Activated CD8-positive, alpha-beta memory T cell treated with anti-CD3 and anti-CD28 coated beads, Interleukin-2, amount 50 U/mL, for 48 hours (primary cell): ENCODE measurements at places on chromosomes 13 and 19.
A peak's percentile ranks its signal among the peaks of the same experiment; 100 is the strongest.

DNA sequence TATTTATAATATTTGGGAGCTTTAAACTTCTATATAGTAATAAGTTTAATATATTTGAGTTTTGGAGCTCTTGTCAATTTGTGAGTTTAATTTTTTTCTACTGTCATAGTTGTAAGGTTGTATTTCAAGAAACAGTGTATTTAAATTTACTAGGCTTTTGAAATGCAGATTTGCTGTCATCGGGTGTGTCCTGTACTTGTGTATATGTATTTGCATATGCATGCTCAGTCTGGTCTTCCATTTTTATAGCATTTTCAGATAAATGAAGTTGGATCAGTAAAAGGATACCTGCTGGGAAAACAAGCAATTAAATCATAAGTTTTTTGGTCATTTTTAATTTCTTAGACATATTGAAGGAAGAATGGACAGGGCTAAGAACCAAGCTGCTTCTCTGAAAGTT lies 33.1 kb downstream of the SLAIN1 start:
- no peak for DNase-seq

- peak; percentile 57 for DNase-seq
These were observed 830 bp downstream of the NEK5 start for GRCh38 chr13:52127783-52128702.

DNA sequence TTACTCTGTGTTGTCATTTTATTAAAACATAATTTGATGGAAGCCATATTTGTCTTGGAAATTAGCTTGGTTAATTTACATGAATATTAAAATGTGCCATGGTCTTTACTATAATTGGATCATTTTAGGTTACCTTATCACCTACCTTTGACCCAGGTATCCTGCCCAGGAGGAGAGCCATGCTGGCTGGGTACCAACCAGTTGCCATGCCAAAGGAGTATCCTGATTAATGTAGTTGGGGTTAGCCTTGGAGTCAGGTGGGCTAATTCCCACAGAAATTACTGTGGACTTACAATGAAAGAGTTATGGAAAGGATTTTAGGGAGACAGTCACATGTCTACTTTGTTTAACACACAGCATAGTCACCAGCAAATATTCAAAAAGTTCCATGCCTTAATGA lies 32.0 kb downstream of the NDFIP2 start:
- DNase-seq: no peak

GRCh38 chr19:47379381-47379938 lies 30.3 kb downstream of the DHX34 start:
- no peak for DNase-seq

- no peak for DNase-seq
These were observed 93.3 kb upstream of the SLC15A1 start for GRCh38 chr13:98845742-98846141.

GRCh38 chr13:73941752-73942151 lies 192.5 kb downstream of the KLF12 start:
- DNase-seq: no peak

DNA sequence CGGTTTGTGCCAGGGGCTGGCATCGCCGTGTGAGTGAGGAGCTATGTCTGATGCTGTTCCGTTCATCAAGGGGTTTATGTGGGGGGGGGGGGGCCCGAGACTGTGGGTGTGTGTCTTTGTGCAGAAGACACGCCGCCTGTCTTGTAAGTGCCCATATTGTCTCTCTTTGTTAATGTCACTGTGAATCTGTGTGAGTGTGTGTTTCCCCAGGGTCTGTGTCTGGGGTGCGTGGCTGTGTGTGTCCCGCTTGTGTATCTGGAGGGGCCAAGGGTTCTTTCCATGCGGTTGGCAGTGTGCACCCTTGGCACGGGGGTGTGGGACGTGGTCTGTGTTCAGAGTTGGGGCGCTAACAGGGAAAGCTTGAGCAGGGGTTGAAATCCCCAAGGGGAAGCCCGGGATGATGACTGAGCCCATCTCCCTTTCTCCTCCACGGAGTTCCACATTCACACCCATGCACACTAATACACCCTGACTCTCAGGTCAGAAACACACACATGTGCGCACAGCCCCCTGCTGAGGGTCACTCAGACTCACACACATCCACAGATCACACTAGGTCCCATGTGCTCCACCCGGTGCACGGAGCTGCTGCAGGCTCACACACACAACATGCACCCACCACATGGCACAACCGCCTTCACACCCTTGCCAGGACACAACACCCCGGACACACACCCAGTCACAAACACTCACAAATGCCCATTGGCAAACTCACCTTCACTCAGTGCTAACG lies 1.8 kb downstream of the NCAN start:
- no peak for DNase-seq

- no peak for DNase-seq
These were observed 1203.5 kb upstream of the PRR20A start for GRCh38 chr13:55937180-55937579.

DNA sequence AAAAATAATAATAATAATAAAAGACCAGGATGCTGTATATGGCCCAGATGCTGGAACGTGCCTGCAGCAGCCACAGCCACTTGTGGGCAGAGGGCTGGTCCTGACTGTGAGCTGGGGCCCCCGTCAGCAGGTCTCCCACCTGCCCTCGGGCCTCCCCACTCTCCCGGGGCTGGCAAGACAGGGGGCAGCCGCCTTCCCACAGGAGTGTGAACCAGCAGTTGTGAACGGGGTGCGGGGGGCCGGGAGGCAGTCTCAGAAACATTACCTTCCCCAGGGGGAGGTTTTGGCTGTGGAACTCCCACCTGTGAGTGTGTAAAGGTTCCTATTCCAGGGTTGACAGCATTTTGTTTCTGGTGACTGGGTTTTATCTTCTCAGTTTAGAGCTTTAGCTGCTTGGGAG lies 151.4 kb downstream of the KDM4B start:
- no peak for DNase-seq

GRCh38 chr13:61188057-61188456 lies 227.6 kb downstream of the PCDH20 start:
- DNase-seq: no peak

DNA sequence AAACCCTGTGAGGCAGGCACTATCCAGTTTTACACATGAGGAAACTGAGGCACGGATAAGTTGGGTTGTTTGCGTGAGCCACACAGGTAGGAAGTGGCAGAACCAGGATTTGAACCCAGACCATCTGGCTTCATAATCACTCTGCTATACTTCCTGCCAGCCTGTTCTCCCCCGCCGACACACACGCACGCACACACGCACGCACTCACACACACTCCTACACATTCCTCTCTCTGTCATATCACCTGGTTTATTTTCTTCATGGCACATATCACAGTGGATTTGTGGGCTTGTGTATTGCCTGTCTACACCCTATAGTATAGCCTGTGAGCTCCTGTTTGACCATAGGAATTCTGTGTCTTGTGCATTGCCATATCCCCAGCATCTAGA lies 140.0 kb downstream of the SIPA1L3 start:
- DNase-seq: no peak

DNA sequence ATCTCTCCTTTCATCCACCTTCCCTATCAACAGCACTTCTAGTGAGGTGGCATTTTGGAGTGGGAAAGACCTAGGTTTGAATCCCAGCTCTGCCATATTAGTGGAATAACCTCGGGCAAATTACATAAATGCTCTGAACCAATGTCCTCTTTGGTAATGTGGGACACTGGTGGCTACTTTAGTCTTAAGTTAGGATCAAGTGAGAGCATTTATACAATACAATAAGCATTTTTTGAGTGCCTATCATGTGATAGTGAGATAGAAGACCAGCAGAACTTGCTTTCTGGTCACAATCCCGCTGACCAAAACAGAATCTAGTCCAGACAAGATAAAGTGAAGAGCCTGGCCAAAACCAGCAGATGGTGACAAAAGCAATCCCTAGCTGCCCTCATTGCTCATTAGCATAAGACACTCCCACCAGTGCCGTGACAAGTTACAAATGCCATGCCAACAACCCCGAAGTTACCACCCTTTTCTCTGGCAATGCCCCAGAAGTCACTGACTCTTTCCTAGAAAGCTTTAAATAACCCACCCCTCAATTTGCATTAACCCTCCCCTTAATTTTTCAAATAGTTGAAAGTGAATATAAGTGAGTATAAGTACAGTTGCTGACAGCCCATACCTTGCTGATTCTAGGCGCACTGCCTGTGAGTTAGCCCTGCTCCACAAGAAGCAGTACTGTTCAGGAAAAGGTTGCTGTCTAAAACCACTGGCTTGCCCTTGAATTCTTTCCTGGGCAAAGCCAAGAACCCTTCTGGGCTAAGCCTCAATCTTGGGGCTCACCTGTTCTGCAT lies 28.9 kb upstream of the KPNA3 start:
- no peak for DNase-seq

- DNase-seq: no peak
These were observed 852.7 kb upstream of the KLHL1 start for GRCh38 chr13:70960841-70961443.

DNA sequence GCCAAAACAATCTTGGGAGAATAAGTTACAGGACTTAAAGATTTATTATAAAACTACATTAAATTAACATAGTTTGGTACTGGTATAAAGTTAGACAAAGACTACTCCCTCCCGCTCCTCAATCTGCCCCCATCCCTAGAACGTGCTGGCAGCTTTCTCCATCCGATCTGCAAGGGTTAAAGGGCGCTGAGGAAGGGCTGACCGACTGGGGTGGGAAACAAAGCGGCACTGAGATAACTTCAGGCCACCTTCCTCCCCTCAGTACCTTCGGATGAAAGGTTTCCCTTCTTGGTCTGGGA lies 790 bp upstream of the SUGT1 start:
- DNase-seq: no peak

DNA sequence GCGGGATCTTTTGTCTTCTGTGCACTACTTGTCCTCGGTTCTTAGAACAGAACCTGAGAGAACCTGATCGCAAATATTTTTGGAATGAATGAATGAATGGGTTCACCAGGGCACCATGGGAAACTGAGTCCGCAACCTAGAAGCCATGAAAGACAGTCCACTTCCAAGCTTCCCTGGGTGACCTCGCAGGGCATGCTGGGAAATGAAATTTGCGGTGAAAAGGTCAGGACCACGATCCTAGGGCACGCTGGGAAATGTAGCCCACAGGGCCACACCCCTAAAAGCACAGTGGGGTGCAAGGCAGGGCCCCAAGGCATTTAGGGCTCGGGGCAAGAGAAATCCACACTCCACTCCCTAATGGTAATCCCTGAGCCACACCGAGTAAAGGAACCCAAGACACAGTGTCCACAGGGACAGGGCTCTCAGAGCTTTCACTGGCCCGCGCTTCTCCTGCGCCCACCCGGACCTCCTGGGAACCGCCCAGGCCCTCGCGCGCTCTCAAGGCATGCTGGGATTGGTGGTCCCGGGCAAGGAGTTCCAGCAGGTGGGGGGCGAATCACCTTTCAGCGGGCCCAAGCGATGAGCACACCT lies 1.1 kb upstream of the PPP1R12C start:
- peak; percentile 59 for DNase-seq

DNA sequence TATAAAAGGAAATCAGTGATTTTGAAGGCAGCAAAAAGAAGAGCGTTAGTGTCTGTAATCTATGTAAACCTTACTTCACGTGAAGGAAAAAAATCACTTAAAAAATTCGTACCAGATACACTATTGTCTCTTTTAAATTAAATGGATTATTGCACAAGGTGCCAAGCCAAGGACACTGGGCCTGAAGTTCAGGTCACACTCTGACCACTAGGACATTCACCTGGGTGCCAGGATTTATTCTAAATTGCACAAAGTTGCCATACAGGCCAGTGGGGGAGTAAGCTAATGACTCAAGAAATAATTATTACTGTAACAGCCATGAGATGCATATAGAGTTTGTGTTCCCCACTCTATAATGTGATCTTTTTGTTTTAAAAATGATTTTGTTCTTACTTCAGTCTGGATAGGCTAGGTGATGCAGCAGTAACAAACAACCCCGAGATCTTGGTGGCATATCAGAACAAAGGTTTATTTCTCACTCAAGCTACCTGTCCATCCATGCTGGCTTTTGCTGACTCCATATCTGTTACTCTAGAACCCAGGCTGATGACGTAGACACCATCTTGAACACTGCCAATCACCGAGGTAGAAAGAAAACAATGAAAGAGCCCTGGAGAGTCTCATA lies 252.1 kb downstream of the DCT start:
- DNase-seq: no peak

DNA sequence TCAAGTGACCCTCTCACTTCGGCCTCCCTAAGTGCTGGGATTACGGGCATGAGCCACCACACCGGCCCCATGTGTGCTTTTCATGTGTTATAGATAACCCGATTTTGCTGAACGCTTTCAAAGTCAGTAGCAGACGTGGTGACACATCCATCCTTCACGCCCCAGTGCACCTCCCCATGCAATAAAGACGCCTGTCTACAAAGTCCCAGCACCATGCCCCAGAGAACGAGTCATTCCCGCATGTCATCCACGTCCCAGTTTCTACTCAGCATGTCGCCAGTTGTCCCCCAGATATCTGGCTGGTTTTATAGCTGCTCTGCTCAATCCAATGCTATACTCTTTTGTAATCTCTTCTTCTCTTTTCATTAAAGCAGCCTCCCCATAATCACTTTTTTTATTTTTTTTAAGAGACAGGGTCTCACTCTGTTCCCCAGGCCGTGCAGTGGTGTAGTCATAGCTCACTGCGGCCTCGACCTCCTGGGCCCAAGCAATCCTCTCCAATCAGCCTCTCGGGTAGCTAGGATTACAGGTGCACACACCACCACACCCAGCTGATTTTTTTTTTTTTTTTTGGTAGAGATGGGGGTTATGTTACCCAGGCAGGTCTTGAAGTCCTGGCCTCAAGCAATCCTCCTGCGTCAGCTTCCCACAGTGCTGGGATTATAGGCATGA lies 42.5 kb downstream of the DNM2 start:
- no peak for DNase-seq

DNA sequence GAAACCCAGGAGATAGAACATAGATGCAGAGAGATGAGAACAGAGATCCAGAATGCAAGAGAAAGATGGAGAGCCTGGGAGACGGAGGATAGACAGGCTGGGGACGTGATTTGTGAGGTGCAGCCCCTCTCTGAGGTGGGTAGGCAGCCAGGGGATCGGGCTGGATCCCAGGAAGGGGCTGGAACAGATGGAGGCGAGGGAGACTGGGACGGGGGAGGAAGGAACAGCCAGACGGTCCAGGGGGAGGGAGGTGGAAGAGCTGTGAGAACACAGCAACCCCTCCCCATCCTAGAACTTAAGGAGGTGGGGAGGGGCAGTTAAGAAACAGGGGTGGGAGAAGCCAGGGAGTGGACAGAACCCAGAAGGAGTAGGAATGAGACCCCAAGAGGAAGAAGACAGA lies 3.1 kb downstream of the SLC17A7 start:
- DNase-seq: no peak

- no peak for DNase-seq
These were observed 38.2 kb upstream of the ZNF780A start for GRCh38 chr19:40128991-40129390.

DNA sequence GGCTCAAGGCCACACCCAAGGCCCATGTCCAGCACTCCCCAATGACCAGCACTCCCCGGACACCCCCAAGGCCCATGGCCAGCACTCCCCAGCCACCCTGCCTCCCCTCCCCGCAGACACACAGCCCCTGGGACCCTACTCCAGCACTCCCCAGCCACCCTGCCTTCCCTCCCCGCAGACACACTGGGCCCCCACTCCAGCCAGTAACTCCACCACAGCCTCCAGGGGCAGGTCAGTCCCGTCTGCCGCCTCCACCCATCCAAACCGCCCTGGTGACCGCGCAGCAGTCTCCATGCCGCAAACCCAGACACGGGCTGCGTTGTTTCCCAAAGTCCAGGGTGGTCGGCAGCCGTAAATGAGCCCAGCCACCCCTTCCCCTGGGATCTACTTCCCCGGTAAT lies 70.7 kb downstream of the SPACA7 start:
- DNase-seq: peak; percentile 30

- no peak for DNase-seq
These were observed 958.0 kb upstream of the MIR17HG start for GRCh38 chr13:90389537-90389936.
